Coronary artery (tissue), 2 donors: ENCODE measurements at places on chromosomes 6 and 20.

DNA sequence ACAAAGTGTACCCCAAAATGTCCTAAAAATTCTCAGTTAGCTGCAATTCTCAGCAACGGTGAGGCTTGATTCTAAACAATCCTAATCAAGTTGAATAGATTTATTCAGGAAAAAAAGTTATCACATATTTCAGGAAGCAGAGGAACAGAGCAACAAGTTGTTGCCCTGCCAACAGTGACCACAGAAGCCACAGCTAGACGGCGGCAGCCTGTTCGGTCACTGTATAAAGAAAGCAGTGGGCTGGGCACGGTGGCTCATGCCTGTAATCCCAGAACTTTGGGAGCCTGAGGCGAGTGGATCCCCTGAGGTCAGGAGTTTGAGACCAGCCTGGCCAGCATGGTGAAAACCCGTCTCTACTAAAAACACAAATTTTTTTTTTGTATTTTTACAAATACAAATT, 171.2 kb upstream of the BMP5 start:
- DNase-seq: peak; percentile 82

DNA sequence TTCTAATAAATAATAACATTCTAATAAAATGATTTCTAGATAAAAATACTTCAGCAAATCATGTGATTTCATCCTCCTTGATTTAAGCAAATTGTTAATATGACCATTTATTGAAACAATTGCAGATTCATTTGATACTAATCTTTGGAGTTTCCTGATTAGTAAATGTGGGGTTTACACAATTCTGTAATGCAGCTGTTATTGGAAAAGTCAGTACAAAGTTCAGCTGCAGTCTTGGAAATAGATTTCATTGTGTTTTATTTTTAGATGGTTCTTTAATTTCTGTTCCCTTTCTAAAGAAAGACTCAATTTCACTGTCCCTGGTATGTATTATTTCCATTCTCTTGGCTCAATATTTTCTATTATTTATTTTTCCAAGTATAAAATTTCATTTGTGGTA, 342.0 kb downstream of the TBC1D32 start:
- DNase-seq: no peak

DNA sequence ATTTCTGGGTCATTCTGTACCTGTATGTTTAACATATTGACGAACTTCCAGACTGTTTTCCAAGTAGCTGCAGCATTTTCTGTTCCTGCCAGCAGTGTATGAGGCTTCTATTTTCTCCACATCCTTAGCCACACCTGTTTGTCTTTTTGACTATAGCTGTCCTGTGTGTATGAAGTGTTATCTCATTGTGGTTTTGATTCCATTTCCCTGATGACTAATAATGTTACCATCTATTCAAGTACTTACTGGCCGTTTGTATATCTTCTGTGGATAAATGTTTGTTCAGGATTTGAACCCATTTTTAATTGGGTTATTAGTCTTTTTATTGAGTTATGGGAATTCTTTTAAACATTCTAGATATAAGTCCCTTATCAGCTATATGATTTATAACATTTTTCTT, 95.2 kb downstream of the JAG1 start:
- no peak for DNase-seq

GRCh38 chr6:19605624-19606023, 231.5 kb upstream of the ID4 start:
- no peak for DNase-seq

DNA sequence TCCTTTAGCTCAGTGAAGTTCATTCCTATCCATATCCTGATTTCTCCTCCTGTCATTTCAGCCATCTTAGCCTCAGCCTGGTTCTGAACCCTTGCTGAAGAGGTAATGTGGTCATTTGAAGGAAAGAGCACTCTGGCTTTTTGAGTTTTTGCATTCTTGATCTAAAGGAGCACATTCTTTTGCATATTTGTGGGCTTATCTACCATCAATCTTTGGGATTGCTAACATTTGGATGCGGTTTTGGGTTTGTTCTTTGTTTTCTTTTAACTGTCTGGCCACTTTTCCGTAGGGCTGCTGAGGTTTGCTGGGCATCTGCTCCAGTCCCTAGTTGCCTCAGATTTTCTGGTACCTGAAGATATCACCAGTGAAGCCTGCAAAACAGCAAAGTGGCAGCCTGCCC, 238.3 kb downstream of the EPM2A start:
- DNase-seq: no peak

GRCh38 chr20:3046677-3047462, 1.0 kb downstream of the MRPS26 start:
- DNase-seq: no peak

DNA sequence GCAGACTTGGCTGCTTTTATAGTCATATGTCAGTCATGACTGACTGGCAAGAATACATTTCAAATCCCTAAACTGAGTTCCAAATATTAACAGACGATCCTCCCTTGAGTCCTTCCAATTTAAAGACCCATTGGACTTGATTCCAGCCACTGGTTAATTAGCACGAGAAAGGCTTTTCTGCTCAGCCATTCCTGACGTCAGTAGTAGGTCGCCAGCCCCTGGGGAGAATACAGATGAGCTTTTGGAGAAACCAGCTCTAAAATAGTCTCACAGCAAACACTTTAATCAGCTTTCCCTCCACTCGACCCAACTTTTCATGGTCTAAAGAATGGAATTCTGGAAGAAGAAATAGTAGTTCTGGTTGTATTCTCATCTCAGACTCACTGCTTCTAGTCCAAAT, 91.6 kb downstream of the SLC22A3 start:
- no peak for DNase-seq

GRCh38 chr20:62861726-62862336, at the start of gene TCFL5:
TSS of gene TCFL5 (minus strand) at chr20:62861822. CDS start at chr20:62861670, 152 bp downstream.
- DNase-seq: peak; percentile 93

DNA sequence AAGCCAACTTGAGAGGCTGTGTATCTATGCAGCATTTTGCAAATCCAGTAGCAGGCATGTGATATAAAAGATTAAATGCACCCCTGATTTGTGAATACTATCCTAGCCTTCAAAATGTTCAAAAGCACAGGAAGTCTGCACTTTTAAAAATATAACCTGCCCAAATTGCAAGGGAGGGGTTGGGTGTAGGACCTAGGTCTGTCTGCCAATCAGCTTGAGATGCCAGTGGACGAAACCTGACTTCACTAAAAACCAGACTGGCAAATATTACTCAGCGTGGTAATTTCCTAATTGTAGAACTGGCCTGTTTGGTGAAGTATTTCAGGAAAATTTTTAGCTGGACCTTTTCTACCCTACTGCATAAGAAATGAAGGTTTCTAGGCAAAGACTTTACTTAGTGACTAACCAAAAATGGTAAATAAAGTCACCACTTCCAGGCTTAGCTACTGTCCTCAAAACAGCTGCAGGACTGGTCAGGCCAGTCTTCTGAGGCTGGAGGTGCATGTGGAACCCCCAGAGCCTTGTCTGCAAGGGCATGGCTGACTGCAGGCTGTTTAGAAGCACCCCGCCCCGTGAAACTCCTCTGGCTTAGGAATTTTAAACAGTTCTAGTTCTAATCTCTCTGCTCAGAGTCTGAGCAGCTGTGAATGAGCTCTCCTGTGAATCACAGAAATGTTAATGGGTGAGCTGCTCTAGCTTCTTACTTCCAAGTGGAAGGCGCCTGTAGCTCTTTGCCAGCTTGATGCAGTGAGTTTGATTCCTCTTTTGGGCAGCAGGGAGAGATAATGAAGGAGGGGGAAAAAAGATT, 104.4 kb upstream of the ESR1 start:
- DNase-seq: no peak

DNA sequence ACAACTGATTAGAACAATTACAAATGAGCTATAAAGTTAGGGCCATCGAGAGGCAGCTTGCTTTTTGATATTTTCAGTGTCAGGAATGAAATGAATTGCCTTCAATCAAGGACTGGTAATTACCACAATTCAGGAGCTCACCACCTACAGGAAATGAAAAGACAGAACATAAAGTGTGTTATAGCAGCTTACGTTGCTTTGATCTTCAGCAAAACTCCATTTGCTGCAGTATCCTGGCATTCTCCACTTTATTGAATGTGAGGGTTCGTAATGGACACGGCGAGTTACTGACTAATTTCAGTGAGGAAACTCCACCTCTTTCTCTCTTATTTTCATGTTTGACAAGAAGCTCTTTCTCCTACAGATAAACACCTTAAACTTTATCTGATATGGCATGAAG, 440.0 kb upstream of the HSF2 start:
- no peak for DNase-seq

DNA sequence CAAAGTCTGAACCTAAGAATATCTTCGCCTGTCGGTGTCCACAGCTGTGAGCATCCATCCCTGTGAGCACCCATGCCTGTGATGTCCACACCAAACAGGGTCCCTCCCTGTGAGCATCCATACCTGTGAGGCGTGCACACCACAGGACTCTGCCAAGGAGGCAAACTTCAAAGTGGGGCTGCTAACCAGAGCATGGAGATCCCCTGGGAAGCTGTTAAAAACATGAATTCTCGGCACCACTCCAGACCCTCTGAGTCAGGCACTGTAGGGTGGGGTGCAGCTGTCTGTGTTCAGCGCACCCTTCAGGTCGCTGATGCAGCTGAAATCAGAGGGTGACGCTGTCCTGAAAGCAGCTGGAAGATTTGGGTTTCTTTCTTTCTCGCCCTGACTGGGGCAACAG, 85.4 kb upstream of the NXT1 start:
- peak; percentile 64 for DNase-seq

GRCh38 chr6:52663120-52663935, 7.6 kb upstream of the TMEM14A start:
- DNase-seq: no peak

GRCh38 chr6:119768201-119768600, 418.6 kb upstream of the MAN1A1 start:
- DNase-seq: no peak

- no peak for DNase-seq
Measured at GRCh38 chr6:20691185-20691584, 156.9 kb downstream of the CDKAL1 start.

GRCh38 chr20:38354227-38354626, 7.9 kb downstream of the LBP start:
- no peak for DNase-seq

GRCh38 chr20:53736122-53736756, 142.6 kb upstream of the ZNF217 start:
- no peak for DNase-seq

GRCh38 chr6:108544606-108545005, 16.1 kb upstream of the FOXO3 start:
- no peak for DNase-seq

DNA sequence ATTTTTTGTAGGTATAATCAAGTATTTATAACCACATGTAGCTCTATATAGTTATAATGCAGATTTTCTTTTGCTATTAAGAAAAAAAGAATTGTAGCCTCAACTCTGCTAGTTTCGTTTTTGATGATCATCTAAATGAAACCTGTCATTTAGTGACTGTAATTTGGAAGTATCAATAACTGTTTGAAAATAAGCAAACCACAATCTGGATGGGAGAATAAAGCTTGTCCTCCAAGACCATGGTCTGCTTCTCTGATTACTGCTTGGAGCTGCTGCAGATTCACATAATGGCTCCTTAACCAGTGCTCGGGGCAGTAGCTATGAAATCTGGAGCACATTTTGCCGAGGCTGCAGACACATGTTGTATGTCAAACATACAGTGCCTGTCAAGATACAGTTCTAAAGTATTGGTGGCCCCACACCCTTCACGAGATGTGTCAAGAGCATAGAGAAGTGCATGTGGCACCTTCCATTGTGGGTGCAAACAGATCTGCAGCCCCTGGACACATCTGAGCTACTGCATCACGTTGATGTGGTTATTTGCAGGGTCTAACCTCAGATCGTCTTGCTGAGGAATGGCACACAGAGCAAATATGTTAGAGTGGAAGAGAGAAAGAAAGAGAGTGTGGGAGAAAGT, 255.7 kb upstream of the SUPT3H start:
- DNase-seq: no peak

- DNase-seq: no peak
Measured at GRCh38 chr6:133203344-133203697, 37.8 kb upstream of the EYA4 start.

- DNase-seq: no peak
Measured at GRCh38 chr20:19376451-19377229, 164.2 kb downstream of the SLC24A3 start.

DNA sequence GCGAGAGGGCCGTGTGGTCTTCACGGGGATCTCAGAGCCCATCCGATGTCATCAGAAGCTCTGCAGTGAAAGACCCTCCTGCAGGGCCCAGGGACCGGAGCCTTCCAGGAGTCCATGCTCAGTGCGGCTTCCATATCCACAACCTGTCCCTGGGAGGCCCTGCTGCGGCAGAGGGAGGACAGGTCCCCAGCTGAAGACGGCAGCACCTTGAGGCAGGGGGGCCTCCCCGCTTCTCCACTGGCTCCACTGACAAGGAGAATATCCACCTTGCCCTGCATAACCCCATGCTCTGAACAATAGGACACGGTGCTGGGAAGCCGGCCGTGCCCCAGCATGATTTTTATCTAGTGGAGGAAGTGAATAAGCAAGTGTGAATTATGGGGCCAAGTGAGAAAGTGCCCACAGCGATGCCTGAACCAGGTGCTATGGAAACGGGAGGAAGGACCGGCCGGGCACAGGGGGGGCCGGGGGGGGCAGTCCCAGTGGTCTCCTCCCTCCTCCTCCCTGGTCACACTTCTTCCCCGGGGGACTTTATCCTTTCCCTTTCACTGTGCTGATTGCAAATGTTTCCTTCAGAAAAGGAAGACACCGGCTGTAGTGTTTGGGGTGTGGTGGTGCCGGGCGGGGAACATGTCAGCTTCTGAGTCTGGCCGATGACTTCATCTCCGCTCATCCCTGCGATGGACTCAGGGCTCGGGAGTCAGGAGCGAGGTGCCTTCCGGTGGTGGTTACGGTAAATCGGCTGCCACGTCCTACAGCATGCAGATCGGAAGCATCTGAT, 225.1 kb downstream of the ERMARD start:
- DNase-seq: no peak

DNA sequence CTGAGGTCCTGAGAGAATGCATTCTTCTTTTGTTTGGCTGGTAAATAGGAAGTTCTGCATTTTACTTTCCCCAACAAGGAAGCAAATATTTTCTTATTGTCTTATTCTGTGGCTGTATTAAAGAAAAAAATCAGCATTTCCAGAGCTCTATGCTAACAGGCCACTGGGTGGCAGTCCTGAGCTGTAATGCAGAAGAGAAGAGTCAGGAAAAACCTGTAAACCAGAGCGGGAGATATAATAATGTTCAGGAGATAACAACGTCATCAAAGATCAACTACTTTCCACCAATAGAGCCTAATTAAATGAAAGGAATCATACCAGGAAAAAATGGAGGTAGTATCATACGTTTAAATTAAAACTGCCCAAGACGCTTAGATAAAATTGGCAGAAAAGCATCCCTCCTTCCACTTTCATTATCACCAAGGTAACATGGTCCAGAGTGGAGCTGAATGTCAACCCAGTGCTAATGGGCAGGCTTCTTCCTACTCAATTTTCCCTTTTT, 55.6 kb upstream of the CARMIL1 start:
- DNase-seq: no peak
